ENCODE measurements at places on chromosomes 13 and 19. TPM values are rescaled to one million over a fixed set of nuclear protein-coding genes. Genes with fewer than 3 reads are reported as not detected.

DNA sequence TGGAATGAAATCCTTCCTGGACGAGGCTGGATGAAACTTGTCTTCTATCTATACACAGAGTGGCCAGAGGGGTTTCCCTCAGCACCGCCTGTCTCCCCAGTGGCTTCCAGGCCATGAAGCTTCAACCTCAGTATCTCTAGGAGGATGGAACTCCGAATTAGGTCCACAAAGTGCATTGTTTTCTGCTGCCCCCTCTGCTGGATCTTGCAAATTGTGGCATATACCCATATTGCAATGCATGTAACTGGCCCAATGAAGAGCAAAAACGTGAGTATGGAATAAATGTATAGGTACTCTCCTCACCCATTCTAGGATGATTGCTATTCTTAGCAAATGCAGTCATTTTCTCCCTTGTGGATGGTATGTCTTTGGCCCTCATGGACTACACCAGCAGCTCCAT is 14.7 kb upstream of the LILRB4 start:
- no peak for DNase-seq

CEACAM18 gene
- total RNA-seq, result not detected

DNA sequence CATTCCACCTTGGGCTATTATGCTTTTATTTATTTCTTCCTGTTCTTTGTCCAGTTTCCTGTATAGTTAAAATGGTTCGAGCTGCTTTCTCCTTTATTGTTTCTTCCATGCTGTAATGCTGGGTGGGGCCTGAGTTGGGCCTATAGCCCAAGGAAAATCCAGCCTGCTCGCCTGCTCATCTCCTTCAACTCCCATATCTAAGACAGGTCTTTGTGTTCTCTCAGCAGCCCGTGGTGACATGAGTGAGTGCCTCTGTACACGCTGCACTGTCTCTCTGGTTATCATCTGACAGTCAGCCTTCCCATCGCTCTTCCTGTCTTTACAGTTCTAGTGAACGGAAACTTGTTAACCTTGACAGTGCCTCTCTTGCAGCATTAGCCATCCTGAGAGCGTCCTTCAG is 221.9 kb upstream of the SLC10A2 start:
- DNase-seq, result no peak

GRCh38 chr19:10155839-10156238 is 36.1 kb upstream of the EIF3G start:
- DNase-seq, result no peak

- DNase-seq, result no peak
Measured at GRCh38 chr19:7000333-7000732, 20.9 kb downstream of the MBD3L2B start.

ZNF625 gene
- total RNA-seq, result 3.2 TPM

GRCh38 chr13:39123578-39123977 is 85.3 kb downstream of the NHLRC3 start:
- DNase-seq, result no peak

DNA sequence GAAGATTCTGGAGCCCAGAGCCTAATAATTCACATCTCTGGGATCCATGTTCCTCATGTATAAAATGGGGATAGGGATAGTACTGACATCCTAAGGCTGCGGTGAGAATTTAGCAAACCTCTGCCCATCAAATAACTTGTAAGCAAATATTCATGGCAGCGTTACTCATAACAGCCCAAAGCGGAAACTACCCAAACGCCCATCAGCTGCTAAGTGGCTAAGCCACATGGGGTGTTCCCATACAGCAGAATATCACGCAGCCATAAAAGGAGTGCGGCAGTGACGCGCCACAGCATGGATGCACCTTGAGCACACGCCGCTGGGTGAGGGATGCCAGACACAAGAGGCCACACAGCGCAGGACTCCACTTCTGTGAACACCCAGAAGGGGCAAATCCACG is 19.7 kb downstream of the VRK3 start:
- DNase-seq, result peak; percentile 5

LMTK3 gene
- 6.0 TPM for total RNA-seq

- DNase-seq, result no peak
Measured at GRCh38 chr13:45545686-45546409, 69.7 kb downstream of the ERICH6B start.

- peak; percentile 88 for DNase-seq
Measured at GRCh38 chr19:47296036-47296435, 13.6 kb upstream of the C5AR1 start.

CALR3 gene
- not detected for total RNA-seq

- DNase-seq, result no peak
Measured at GRCh38 chr19:677201-677600, 1.0 kb downstream of the FSTL3 start.

- DNase-seq, result no peak
Measured at GRCh38 chr19:35317464-35318043, 11.4 kb upstream of the CD22 start.

DNA sequence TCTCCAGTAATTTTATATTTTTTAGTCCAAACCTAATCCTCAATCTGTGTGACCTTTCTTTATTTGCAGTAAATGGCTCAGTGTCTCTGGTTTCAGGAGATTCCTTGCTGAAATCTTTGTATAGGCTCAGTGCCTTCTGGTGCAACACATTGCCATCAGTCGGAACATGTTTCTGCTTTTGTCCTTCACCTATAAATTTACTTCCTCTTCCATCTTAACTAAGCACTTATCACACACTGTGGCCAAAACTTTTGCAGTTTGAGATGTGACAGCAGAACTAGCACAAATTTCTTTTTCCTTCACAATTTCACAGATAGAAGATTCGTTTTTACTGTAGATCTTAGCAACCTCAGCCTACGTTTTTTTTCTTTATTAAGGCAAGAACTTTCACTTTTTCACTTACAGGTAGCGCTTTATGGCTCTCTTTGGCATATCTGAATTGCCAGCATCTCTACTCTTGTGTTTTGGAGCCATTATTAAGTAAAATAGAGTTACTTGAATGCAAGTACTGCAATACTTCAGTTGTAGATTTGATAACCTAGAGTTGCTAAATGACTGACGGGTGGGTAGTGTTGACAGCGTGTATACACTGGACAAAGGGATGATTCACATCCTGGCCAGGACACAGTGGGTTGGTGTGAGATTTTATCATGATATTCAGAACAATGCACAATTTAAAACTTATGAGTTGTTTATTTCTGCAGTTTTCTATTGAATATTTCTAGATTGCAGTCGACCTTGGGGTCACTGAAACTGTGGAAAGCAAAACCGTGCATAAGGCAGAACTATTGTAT is 44.3 kb downstream of the NDFIP2 start:
- no peak for DNase-seq

GRCh38 chr13:46491641-46492040 is 61.3 kb upstream of the LRCH1 start:
- no peak for DNase-seq

- no peak for DNase-seq
Measured at GRCh38 chr13:45715351-45715750, 13.2 kb downstream of the CBY2 start.

PGLYRP2 gene
- total RNA-seq, result 0.21 TPM

- DNase-seq, result no peak
Measured at GRCh38 chr19:1238369-1239303, 831 bp upstream of the CBARP start.

SOHLH2 gene
- not detected for total RNA-seq

DNA sequence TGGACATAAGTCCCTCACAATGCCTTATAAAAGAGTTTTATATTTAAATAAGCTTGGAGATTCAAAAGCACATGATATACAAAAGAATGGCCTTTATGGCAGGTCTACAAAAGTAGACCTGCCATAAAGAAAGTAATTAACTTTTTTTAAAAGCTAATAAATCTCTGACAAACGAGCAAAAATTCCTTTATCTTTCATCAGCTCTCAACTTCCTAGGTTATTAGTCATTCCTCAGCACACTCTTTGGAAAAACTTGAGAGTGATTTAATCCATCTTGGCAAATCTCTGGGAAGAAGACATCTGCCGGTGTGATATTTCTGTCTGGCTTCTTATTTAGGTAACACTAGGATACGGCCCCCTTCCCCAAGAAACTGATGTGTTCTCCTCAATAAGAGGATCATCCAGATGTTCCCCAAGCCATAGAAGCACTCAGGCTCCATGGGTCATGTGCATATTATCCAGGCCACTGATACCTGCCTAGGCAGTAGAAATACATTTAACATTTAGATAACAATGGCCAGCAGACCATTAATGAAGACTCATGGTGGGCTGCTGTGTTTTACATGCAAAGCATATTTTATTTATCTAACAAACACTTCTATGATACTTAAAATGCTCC is 372.7 kb downstream of the LIG4 start:
- no peak for DNase-seq

- no peak for DNase-seq
Measured at GRCh38 chr13:93559718-93560117, 333.1 kb downstream of the GPC6 start.

- no peak for DNase-seq
Measured at GRCh38 chr19:1217366-1217765, 11.8 kb downstream of the STK11 start.

GRCh38 chr13:106488076-106488475 is 47.4 kb downstream of the EFNB2 start:
- no peak for DNase-seq

GRCh38 chr13:42405665-42406390 is 133.9 kb downstream of the AKAP11 start:
- peak; percentile 71 for DNase-seq

KIR2DL4 gene
- 0.63 TPM for total RNA-seq

DNA sequence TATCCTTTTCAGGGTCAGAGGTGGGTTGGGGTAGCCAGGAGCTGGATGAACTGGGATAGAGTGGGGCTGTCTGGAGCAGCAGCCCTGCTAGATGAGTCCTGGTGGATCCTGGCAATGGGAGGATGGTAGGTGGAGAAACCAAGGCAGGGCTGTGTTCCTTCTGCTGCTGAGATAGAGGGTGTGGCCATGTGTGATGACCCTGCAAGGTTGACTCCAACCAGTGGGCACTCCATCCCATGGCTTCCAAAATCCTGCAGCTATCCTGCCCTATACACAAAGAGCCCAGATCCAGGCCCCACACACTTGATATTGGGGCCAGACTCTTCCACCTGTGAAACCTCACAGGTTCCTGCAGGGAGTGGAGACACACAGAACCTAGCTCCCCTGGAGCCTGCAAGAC is 2.4 kb upstream of the ZNF446 start:
- DNase-seq, result no peak

- no peak for DNase-seq
Measured at GRCh38 chr19:14449321-14449720, 16.2 kb downstream of the PKN1 start.

- DNase-seq, result no peak
Measured at GRCh38 chr19:55433292-55433691, 9.8 kb downstream of the SHISA7 start.

GRCh38 chr13:113129480-113129879 is 6.9 kb downstream of the F10 start:
- DNase-seq, result no peak

ZNF568 gene
- total RNA-seq, result 17.9 TPM

MED25 gene
- 47.0 TPM for total RNA-seq

DNA sequence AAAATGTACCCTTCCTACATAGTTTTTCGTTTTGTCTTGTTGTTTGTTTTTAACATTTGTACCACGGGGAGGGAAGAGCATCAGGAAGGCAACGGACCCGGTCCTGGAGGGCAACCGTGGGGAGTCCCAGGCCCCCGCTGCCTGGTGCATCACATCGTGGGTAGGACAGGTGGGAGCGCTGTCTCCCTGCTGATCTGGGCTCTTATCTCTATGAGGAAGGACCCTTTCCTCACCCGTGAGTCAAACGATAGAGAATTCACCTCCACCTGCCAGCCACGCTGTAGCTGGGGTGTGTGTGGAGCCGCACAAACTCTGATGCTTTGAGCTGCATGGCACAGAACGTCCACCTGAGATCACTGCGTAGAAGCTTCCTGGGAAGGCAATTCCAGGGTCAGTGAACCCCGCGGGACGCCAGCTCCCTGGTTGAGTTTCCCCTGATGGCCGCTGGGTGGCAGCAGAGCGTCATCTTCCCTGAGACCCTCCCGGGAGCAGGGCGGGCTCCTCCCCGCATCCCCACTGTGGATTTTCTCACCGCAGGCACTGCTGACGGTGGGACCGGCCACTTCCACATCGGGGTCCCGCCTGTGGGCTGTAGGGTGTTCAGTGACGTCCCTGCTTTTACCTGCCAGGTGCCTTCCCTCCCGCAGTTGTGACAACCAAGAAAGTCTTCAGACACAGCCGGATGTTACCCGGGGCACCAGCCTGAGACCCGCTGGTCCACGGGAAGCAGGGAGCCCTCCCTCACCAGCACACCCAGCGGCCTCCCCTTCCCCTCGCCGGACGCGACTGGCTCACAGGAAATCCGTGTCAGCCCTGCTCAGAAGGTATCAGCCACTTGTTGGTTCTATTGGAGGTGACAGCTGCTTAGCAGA is 54.7 kb downstream of the ZNF787 start:
- peak; percentile 64 for DNase-seq

ZNF681 gene
- 4.7 TPM for total RNA-seq

DNA sequence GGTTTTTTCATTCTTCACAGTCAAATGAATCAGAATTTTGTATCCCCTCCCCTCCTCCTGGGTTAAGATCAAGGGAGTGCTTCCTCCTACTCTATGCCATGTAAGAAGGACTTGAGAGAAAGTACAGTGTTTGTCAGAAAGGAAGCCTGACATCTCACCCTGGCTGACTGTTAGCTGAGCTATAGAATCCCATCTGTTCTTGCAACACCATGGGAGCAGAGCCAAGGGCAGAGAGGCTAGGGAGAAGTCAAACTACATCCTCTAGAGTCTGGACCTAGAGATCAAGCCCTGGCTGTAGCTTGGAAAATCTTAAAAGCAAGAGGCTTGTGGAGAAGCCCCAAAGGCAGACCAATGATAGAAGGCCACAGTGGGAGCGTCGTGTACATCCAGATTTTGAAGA is 145.9 kb downstream of the OLFM4 start:
- no peak for DNase-seq

- no peak for DNase-seq
Measured at GRCh38 chr13:25571237-25571636, 199.5 kb downstream of the ATP8A2 start.

GRCh38 chr13:51644654-51645053 is 60.4 kb downstream of the WDFY2 start:
- DNase-seq, result no peak

- DNase-seq, result no peak
Measured at GRCh38 chr19:5563008-5563431, 4.7 kb downstream of the TINCR start.

RASGRP4 gene
- total RNA-seq, result 10.1 TPM
